ENCODE measurements at places on chromosomes 1 and 21.

DNA sequence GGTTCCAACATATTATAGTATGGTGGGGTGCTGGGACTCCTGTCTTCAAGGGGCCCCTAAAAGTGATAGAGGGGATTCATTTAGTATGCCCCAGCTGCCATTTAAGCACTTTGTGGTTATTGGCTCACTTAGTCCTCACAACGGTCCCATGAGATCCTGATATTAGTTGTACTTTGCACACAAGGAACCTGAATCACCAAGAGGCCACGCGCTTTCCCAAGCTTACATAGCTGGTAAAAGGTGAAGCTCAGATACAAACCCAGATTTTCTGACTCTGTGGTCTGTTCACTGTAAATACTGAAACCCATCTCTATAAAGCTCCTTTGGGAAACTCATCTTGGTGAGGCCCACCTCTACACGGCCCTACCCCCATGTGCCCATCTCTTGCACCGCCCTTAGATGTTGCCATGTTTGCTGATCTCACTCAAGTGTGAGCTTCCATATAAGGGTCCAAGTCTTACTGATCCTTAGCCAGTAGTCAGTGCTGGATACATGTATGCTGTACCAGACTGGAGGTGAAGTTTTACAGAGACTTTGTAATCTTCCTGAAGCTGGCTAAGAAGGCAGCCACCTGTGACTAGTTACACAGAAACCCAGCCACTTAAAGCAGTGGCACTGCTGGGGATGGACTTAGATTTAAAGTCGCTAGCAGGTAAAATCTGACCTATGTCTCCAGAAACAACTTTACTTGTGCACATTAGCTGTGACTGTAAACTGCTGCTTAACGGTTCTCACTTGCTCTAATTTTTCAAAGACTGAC, 124.4 kb upstream of the HOOK1 start:
- no peak for DNase-seq

- DNase-seq, result no peak
Measured at GRCh38 chr1:65069011-65069565, 78.9 kb upstream of the AK4 start.

GRCh38 chr21:33898586-33898985, 17.0 kb downstream of the ATP5PO start:
- no peak for DNase-seq

DNA sequence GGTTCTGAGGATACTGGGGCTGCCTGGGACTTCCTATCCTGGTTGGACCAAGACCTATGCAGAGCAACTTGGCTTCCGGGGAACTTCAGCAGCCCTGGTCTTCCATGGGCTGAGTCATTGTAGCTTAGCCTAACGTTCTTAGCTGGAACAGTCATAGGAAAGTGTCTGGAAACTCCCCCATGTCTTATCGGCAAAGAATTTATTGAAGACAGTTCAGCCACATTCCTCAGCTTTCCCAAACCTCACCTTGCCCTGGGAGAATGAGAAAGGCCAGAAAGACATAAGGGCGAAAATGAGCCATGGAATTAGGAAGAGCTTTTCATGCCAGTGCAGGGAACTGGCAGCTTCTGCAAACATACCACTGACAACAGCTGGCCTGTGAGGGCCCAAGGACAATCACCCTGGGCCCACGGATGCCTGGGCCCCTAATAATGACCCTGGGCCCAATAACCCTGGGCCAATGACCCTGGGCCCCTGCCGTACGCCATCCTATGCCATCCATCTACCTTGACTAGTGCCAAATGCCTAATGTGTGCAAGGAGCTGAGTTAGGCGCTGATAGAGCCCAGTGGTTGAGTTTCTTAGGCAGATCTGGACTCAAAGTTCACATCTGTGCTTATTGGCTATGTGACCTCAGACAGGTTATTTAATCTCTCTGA, 114.4 kb upstream of the GADD45A start:
- no peak for DNase-seq

DNA sequence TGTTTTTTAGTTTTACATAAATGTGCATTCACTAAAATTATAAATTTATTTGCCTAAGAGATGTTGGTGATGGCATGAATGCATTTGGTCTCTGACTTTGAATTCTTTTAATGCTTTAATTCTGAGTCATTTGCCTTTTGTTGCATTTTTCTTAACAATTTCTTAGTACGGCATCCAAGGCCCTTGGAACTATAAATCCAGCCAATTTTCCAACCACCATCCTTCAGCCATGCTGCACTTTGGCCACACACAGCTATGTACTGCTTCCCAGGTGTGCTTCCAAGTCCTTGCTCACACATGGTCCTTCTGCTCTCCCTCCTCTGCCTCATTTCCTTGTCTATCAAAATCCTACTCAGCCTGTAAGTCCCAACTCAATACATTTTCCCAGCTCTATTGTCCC, 161.0 kb downstream of the DHRS3 start:
- DNase-seq, result no peak

DNA sequence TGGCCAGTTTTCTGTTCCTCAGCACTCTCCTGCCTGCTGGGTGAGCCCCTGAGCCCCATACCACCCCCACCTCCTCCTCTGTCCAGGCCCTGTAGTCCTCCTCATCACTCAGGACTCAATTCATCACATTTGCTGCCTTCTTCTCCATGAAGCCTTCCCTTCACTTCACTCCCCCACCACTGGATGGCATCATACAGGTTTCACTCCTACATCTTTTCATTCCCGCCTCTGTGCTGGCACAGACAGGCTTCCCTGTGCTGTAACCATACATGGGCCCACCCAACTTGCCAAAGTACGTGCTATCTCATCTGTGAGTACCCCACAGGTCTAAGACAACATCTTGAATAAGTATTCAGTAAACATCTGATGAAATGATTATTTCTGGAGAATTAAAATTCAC, 56.9 kb downstream of the SLC45A1 start:
- DNase-seq, result no peak

GRCh38 chr1:211037095-211037494, 96.9 kb downstream of the KCNH1 start:
- no peak for DNase-seq

- no peak for DNase-seq
Measured at GRCh38 chr21:44395260-44395659, 41.8 kb downstream of the TRPM2 start.

DNA sequence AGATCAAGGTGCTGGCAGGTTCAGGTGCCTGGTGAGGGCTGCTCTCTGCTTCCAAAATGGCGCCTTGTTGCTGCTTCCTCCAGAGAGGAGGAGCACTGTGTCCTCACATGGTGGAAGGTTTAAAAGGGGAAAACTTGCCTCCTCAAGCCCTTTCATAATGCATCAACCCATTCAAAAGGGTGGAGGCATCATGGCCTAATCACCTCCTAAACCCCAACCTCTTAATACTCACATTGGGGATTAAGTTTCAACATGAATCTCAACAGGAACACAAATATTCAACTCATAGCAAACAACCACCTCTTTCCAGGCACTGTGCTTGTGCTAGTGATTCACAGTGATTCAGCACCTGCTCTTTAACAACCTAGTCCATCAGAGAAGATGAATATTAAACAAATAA, 4.2 kb downstream of the S100A12 start:
- DNase-seq, result no peak

DNA sequence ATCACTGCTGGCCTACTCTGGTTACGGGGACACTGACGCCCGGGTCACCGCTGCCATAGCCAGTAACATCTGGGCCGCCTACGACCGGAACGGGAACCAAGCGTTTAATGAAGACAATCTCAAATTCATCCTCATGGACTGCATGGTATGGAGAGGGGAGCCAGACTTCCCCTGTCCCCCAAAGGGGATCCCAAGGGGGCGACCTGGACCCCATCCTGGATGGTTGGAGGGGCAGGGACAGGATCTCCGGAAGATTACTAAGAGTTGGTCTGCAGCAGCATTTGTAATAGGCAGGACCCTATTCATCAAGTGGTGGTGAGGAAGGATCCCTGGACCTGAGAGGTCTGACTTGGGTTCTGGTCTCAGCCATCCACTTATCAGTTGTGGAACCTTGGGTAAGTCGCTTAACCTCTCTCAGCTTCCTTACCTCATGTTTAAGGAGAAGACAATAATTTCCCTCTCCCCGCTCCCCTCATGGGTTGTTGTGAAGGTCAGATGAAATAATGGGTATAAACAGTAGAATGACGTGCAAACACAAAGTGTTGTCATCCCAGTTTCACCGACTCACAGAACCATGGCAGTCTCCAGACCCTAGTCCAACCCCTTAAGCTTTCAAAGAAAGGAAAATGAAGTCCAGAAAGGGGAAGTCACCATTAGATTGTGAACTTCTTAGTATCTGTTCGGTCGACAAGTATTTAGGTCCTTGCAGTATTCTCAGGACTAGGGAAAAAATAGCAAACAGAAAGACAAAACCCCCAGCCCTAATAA, 883 bp downstream of the LAMTOR2 start:
- DNase-seq, result no peak

- DNase-seq, result no peak
Measured at GRCh38 chr1:40607921-40608320, 57.6 kb downstream of the RIMS3 start.

- DNase-seq, result no peak
Measured at GRCh38 chr1:173210283-173210682, 3.2 kb upstream of the TNFSF4 start.

GRCh38 chr1:227325156-227325555, 6.9 kb upstream of the CDC42BPA start:
- DNase-seq, result no peak

- no peak for DNase-seq
Measured at GRCh38 chr1:15742339-15742801, at the start of gene TMEM82. Gene TMEM82 (plus strand): TSS chr1:15742499. CDS start chr1:15742560, 61 bp downstream.

GRCh38 chr21:45482899-45483821, 59.1 kb downstream of the SLC19A1 start:
- DNase-seq, result no peak

GRCh38 chr1:86387916-86388627, 8.1 kb downstream of the ODF2L start:
- DNase-seq, result no peak

- no peak for DNase-seq
Measured at GRCh38 chr1:234108921-234109320, 204.4 kb downstream of the SLC35F3 start.

DNA sequence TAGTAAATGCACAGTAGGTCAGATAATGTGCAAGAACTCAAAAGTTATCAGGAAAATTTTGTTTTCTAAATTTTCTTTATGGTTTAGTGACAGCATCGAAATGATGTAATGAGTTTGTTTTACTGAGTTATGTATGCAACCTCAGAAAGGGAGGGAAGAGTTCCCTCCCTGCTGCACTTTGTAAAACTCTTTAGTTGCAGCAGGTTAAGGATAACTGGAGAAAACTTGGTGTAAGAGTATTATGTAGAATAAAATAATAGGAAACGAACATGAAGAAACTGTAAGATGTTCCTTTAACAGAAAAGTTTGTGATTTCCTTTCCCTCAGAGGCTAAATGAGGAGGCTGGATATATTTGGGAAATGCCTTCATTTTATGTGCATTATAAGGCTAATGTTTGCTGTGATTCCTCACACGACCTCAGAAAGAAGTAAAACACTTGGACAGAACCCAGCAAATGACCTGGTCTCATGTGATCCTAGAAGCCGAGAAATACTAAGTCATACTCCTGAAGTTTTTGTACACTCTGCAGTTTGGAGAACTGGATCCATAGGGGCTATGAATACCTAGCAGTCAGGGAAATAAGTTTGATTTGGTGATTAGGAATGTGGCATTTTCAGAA, 35.4 kb downstream of the ADGRL2 start:
- DNase-seq, result no peak

DNA sequence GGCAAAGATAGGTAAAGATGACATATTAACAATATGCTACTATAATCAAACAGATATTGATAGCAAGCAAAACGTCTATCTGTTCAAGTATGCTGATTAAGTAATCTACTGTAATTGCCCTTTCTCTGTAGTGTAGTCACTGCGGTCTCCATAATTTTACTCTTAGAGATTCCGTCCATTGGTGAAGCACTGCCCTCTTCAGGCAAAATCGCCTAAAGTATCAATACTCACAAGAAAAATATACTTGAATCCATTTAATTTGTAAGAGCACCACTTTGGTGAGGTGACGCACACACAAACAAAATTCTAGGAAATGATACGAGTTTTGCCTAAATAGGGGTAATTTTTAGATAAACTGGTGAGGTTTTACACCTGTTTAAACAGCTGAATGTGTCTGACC, 434.6 kb upstream of the CHRM3 start:
- no peak for DNase-seq

- no peak for DNase-seq
Measured at GRCh38 chr1:107342316-107342715, 201.5 kb downstream of the NTNG1 start.

DNA sequence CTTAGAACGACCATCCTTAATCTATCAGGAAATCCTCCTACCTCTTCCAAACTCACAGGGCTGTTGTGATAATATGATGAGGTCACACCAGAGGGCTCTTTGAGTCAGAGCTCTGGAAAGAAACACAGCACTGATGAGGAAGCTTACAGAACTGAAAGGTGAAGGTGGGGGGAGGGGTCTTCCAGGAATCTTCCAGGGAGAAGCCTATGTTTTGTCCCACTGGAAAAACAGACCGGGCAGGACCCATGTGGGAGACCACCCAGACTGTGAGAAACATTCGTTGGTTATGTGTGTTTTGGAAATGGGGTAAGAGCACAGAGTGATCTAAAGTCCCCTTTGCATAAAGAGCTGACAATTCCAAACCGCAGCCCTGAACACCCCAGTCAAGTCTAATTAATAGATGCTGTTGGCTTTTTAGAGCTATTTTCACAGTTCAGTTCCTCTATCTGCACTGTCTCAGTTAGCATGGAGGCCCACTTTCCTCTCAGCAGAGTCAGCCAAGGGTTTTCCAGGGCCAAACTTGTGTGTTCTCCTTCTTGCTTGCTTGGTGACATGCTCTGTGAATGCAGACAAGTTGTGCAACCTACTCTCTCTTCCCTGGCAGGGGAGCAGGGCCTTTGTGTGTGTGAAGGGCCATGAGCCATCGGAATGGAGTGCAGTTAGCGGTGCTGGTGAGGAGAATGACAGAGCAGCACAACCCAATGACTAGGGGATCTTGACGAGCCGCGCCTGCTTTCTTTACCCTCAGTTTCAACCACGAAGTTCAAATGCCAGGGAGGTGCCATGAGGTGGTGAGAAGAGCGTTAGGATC, 12.3 kb downstream of the PHLDA3 start:
- no peak for DNase-seq

DNA sequence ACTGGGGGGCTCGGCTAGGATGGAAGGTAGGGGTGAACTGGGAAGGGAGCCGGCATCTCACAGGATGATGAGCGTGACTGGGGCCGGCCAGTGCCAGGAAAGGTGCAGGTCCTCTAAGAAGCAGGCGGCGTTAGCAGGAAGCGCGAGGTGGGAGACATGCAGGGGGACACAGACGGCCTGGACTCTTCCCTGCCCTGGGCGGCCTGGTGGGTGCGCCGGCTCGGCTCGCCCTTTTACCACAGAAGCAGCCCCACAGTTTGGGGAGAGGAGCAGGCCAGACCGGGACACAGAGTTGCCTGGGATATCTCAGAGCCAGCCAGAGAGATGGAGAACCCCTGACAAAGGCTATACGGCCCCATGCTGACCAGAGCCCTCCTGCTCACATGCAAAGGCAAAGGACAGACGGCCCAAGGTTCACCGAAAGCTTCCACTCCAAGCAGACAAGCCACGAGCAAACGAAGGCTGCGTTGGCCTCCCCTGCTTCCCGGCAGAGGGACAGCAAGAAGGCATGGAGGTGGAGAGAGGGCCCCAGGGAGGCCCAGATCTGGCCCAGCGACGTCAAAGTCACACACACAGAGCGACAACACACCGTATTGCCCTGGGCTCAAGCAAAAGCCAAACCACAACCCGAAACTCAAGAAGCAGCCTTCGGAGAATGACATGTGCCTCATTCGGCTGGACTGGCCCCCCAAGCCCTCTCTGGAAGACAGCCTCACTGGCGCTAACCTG, 14.9 kb upstream of the ALDH4A1 start:
- no peak for DNase-seq

- no peak for DNase-seq
Measured at GRCh38 chr1:228977307-228977706, 242.0 kb downstream of the RHOU start.
